ENCODE measurements at places on chromosomes 12 and 14. TPM values are rescaled to one million over a fixed set of nuclear protein-coding genes. Genes with fewer than 3 reads are reported as not detected.

- DNase-seq: no peak
These were observed 30.4 kb downstream of the SOAT2 start for GRCh38 chr12:53133722-53134121.

SERPINA12 gene
- total RNA-seq: not detected

FKBP3 gene
- 51.6 TPM for total RNA-seq

NRXN3 gene
- 0.92 TPM for total RNA-seq

- no peak for DNase-seq
These were observed 483 bp downstream of the POC1B start for GRCh38 chr12:89525305-89525823.

- no peak for DNase-seq
These were observed 517.8 kb downstream of the C12orf50 start for GRCh38 chr12:87511371-87511770.

GRCh38 chr14:72535485-72535884, 358.4 kb downstream of the DPF3 start:
- DNase-seq: no peak

BBS10 gene
- 9.3 TPM for total RNA-seq

DNA sequence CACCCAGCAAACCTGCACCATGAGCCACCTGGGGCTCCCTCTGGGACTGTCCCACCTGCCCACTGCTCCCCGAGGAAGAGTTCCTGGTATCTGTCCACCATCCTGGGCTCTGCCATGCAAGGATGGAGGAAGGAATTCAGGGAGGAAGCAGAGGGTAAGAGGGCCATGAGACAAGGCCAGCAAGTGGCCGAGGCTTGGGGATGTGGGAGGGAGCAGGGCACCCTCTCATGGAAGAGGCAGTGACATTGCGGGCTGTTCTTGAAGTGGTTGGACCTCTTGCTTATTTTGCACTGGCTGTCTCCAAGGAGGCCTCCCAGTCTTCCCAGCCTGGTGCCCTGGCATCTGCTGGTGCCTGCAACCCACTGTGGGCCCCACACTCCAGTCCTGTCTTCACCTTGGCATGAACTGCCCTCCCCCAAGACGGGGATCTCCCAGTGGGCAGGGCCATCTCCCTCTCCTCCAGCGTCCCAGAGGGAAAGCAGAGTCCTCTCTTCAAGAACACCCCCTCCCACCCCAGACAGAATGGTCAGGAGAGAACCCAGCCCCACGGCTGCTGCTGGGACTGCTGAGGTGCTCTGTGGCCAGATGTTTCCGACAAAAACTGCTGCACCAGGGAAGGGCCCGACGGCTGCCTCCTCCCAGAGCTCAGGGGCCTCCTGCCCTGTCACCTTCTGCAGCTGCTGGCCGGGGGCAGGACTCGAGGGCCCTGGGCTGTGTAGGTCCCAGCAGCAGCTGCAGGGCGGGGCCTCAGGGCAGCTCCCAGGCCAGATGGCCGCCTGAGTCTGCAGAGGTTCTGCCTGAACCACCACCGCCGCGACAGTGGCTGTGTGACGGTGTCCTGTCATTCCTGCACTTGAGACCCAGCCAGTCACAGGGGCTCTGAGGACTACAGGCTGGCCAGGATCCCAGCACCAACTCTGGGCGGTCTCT, 1.8 kb upstream of the AKT1 start:
- DNase-seq: no peak

DNA sequence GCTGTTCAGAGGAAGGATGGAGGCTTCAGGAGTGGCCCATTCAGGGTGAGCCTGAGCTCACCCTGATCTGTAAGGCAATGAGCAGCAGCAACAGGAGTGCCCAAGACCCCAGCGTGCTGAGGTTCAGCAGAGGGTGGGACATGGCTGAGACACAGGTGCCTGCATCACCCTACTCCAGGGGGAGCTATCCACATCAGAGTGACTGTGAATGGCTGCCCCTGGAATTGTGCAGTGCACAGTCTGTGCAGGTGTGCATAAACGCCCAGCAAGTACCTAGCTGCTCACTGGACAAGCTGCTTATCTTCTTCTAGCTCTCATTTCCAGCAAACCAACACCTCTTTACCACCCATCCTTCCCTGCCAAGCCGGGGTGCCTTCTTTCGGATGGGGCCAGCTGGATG, 140.6 kb upstream of the PRMT8 start:
- no peak for DNase-seq

DNA sequence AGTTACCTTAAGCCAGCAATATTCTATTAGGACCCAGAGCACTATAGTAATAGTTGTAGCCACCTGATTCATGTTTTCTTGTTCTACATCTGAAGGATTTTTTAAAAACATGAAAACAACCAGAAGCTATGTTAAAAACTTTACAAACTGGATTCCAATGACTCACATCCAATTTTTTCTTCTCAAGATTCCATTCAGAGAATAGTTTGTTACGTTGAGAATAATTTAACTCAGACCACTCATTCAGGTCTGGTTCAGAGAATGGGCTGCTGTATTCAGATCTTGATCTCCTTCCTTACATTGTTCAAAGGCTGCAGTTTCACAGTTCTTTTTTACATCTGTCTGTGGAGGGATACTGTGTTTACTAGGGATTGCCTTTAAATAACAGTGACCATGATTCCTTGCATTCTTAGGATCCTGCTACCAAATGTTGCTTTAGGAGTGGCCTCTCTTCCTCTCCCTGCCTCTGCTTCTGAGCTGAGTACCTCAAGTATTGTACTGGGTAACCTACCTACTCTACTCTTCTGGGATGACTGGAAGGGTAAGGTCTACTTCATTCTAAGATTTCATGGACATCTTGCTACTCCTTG, 448.0 kb upstream of the FBXO33 start:
- no peak for DNase-seq

- DNase-seq: no peak
These were observed 68.7 kb downstream of the CIT start for GRCh38 chr12:119808441-119808840.

GRCh38 chr12:132143336-132144071, 615 bp downstream of the DDX51 start:
- no peak for DNase-seq

TRPV4 gene
- 5.9 TPM for total RNA-seq

GRCh38 chr14:35352274-35353233, 52.0 kb downstream of the NFKBIA start:
- DNase-seq: no peak

DNA sequence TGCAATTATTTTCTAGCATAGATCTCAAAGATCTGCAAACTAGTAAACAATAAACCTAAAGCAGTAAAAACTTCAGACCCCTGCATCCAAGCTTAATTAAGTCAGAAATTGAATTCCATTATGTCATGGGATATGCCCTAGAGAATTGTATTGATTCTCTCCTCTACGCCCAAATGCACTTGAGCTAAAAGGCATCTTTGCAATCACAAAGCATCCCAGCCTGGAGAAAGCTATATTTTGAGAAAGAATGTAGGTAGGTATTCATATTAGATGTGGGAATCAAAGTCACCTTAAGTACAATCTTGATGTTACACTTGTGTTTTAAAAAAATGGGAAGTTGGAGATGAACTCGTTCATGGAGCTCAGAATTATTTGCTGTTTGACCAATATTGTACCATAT, 386.7 kb downstream of the ADAMTS20 start:
- no peak for DNase-seq

IL22 gene
- not detected for total RNA-seq

LRFN5 gene
- 1.4 TPM for total RNA-seq

DNA sequence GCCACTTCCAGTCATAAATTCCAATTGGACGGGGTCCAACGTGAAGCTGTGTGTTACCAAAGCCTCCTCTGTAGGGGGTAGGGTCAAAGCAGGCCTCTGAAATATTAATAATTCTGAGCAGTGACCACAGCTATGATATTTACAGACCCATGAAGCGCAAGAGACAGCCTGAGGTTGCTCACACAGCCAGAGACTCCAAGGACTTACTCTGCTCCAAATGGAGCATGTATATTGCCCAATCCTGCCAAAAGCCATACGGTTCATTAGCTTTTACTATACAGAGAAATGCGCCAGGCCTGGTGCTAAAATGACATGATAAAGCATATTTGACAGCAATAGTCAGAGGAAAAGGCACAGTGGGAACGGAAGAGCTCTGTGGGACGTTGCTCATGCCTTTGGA, 151.3 kb downstream of the PAH start:
- DNase-seq: no peak

GRCh38 chr12:54015018-54015931, 6.5 kb downstream of the HOXC8 start:
- DNase-seq: no peak

- DNase-seq: no peak
These were observed 227.3 kb upstream of the DAAM1 start for GRCh38 chr14:58961045-58961731.

- peak; percentile 34 for DNase-seq
These were observed at the start of gene HOXC5 for GRCh38 chr12:54032627-54033100. Gene HOXC5, plus strand, starts transcription at chr12:54033050. Its CDS starts 73 bp downstream, at chr12:54033123.

- DNase-seq: no peak
These were observed 120.3 kb downstream of the GARIN6 start for GRCh38 chr12:99767809-99768208.

DNA sequence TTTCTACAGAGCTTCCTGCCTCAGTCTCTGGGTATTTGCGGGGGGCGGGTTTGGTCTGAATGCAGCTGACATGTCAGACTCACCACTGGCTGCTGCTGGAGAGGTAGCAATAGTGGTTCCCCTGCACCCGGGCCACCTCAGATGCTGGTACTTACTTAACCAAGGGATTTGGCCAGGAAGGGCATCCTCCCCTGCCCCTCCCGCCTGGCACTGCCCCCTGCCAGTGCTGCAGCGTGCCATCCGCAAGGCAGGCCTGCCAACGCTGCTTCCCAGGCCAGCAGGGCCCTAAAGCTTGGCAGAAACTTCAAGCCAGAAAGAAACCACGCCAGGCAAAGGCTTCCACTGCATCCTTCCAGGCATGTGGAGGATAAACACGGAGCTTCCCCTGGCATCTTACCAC, 22.1 kb downstream of the RAB35 start:
- no peak for DNase-seq

DNA sequence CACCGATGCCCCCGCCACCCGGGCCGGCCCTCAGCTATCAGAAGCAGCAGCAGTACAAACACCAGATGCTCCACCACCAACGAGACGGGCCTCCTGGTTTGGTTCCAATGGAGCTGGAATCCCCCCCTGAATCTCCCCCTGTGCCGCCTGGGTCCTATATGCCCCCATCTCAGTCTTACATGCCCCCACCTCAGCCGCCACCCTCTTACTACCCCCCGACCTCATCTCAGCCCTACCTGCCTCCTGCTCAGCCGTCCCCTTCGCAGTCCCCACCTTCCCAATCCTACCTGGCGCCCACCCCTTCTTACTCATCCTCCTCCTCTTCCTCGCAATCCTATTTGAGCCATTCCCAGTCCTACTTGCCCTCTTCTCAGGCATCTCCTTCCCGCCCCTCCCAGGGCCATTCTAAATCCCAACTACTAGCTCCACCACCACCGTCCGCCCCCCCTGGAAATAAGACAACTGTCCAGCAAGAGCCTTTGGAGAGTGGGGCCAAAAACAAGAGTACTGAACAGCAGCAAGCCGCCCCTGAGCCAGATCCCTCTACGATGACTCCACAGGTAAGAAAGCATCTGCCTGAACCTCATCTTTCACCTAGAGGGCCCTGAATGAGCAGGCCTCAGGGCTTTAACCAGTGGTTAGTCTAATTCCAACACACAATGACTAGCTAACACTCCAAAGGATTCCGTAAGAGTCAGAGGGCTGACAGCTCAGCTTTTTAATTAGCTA, 851 bp downstream of the YLPM1 start:
- no peak for DNase-seq

FSCB gene
- total RNA-seq: not detected

Measured in glomerular endothelial cell (primary cell).